ENCODE measurements at places on chromosomes 1 and 21.

DNA sequence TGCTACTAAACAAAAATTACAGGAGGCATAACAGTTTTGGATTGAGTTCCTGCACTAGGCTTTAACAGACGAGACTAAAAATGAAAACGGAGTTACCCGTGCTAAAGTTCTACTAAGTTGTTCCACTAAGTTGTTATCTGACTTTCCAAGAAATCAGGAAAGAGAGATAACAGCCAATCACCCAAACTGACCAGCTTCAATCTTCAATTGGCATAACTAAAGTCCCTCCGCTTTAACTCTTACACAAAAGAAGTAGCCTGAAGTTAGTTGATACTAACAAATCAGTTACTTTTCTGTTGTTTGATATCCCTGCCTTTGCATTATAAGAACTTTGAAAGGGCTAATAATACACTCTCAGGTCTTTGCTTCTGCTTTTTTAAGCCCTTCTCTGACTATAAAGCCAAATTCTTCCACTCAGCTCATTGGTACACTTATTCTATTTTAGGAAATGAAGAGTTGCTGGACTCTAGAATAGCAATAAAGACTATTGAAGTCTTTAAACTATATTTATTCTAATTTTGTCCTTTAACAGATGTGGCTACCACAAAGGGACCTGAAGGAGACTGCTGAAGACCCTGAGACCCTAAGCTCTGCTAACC, 61.3 kb downstream of the TESK2 start:
- DNase-seq = no peak

DNA sequence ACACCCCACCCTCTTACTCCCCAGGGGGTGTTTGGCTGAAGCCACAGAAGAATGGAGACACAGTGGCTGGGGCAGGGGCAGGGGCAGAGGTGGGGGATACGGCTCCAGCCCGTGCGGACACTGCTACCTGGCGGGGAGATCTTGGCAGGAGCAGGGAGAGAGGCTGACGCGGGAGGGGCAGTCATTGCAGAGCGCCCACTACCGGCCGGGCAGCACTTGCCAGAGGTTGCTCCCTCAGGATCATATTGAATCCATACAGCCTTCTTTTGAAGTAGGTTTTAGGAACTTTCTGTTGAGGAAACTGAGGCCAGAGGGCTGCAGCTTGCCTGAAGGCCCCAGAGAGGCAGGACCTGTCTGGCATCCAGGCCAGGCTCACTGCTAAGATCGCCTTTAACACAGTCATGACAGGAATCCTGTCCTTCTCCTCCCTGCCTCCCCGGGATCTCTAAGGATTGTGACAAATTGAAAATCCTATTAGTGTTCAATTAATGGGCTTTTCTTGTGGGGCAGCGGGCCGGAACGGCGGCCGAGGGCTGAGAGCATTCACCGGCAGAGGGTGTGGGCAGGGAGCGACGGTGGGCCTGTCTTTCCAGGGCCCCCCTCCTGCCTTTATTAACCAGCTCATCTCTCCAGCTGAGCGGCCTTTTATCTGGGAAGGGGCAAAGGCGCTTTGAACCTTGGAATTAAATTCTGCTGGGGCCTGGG, 65.5 kb upstream of the WNT4 start:
- peak; percentile 27 for DNase-seq

DNA sequence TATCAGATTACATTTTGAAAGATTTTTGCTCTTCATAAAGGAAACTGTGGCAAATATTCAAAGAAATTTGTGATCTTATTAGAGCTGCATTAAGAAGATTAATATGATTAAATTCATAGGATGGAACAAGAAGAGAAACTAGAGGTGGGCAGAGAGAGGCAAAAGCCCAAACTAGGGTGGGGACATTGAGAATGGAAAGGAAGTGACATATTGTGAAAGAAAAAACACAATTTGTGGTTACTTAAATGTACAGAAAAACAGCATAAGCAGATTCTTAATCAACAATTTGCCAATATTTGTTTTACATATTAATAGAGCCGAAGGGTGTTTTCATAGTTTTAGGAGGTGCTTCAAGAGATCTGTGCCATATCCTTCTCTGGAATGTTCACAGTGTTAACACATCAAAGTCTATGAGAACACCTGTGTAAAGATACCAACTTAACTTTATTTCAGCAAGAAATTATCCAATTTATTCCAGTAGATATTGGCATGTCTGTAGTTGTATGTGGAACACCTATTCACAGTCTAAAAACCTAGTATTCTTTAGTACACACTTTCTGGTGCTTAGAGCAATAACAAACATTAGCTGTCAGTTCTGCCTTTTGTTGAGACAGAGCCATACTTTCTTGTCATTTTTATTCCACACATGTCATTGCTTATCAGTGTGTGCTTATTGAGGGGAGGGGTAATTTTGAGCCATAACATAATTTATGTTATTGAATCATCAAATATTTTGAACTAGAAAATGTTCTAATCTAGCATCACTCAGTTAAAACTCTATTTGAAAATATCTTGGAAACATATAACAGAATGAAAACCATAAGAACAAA, 401.5 kb downstream of the PTPRC start:
- no peak for DNase-seq

DNA sequence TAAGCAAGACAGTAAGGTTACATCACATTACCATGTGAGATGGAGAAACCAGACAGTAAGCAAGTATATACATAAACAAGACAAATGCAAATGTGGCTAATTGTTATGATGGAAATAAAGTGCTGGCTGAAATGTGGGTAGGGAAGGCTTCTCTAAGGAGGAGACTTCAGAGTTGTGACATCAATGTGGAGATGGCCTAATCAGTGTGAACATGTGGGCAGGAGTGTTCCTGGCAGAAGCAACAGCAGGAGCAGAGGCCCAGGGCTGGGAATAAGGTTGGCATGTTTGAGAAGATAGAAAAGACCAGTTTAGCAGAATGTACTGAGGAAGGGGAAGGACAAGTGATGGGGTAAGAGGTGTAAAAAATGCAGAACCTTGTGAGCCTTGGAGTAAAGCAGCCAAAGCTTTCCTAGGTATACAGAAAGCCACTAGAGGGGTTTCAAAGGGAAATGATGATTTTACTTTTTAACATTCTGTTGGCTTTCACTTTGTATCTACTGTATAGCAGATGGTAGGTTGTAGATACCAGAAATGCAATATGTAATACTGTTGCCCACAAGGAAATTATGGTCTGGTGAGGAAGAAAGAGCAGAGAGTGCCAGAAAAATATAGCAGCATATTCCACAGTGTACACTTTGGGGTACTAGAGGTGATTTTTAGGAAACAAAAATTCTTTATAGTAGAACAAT, 197.4 kb downstream of the FGGY start:
- no peak for DNase-seq

DNA sequence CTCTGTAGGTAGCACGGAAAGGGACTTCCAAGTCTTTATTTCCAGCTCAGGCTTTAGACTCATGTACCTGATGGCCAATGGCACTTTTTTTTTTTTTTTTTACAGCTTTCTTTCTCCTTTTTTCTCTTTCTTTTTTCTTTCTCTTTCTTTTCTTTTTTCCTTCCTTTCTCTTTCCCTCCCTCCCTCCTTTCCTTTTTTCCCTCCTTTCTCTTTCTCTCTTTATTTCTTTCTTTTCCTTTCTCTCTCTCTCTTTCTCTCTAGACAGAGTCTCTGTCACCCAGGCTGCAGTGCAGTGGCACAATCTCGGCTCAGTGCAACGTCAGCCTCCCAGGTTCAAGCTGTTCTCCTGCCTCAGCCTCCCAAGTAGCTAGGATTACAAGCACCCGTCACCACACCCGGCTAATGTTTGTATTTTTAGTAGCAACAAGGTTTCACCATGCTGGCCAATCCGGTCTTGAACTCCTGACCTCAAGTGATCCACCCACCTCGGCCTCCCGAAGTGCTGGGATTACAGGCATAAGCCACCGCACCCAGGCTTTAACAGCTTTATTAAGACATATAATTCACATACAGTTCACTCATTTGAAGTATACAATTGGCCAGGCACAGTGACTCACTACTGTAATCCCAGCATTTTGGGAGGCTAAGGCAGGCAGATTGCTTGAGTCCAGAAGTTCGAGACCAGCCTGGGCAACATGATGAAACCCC, 5.1 kb upstream of the DCAF8 start:
- DNase-seq = no peak

- no peak for DNase-seq
Measured at GRCh38 chr1:89590341-89591080, 42.4 kb upstream of the LRRC8C start.

GRCh38 chr1:44302541-44302940, 52.5 kb downstream of the ERI3 start:
- no peak for DNase-seq

DNA sequence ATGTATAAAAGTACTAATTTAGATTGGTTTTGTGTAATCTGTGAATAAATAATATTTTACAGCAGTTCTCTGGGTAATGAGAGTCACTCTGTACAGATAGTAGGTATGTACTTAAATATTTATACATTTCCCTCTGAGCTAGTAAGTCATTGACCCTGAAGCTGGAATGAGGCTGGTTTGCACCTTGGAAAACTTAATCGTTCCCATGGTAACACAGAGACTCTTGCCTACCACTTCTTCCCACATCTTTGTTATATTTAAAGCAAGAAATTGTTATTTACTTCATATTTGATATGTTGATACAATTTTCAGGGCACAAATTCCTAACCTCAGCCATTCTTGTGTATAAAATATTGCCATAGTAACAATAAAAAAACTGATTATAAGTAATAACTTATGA, 13.3 kb upstream of the DR1 start:
- DNase-seq = no peak

DNA sequence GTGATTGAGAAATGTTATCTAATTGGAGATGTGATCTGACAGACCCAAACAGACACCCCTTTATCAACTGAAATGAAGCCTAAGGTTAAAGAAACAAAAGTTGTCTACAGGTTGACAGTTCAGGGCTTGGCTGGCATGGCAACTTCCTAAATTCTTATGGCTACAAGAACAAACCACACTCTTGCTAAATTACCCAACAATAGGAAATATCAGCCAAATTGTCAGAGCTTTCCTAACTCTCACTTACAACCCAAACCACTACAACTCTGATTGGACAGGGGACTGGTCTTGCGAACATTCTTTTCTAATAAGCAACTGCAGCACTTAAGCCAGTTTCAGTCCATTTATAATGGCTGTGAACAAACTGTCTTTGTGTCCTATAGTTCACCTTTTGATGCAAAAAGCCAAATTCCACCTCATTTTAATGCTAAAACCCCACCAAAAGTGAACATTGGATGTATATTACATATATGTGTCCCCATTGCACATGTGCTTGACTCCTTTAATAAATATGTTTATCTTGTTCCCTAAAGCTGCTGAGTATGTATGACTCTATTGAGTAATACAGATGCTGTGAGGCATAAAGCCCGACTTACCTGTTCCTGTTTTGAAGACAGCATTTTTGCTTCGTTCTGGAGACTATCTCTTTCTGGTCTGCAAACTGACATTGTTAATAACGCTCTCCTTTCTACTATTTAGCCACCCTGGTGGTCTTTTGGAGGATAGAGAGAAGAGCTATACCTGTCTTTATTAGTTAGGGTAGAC, 101.3 kb upstream of the HMCN1 start:
- DNase-seq = no peak

GRCh38 chr1:223466151-223466550, 72.9 kb downstream of the CCDC185 start:
- no peak for DNase-seq

- DNase-seq = no peak
Measured at GRCh38 chr1:198141668-198142351, 15.0 kb upstream of the NEK7 start.

DNA sequence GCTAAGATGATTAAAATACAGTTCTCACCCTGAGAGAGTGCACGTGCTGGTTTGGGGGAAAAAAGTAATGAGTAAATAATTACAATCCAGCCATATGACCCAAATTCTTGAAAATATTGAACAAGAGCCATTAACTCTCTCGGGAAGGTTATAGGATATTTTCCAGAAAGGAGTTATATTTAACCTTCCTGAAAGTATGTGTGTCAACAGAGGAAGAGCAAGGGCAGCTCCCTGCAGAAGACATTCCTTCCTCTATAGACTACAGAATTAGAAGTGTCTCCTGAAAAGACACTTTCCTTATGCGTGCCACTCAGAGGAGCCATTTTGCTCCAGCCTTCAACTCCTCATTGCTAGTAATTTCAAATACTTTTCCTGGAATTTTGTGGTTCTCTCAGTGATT, 648.7 kb downstream of the USP25 start:
- DNase-seq = no peak

DNA sequence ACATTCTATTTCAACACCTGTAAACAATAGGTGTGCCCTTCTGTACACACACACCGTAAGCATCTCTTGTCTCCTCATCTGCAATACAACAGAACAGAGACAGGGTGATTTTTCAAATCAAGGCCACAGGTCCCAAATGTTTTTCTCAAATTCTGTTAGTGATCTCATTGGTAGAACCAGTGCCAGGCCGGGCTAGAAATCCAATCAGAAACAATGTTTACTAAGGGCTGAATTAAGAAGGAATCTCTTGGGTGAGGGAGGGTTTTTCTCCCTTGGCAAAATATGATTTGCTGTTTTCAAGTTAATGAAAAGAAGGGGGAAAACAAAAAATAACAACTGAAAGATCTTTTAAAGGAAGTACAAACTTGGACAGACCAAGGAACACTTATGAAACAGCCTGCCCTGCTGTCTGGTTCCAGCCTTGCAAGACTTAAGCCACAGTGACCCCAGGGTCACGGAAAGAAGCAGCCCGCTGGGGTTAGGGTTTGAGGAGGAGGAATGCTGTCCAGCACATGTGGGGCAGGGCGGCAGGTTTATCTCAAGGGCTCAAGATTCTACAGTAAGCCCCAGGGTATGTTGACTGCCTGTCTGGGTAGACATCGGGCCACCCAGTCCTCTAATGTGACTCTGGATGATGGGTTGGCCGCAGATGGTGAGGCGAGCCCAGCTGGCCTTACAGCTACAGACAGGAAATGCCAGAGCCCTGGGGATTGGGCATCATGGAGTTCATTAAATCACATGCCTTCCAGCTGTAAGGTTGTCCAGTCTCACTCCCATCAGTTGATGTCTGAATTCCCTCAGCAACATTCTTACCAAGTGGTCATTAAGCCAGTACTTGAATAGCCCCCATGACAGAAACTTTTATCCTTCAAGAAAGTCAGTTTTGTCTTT, 73.3 kb upstream of the SLC44A3 start:
- peak; percentile 17 for DNase-seq

GRCh38 chr1:109466452-109467300, at the start of gene SYPL2:
SYPL2 (plus strand) TSS chr1:109466546; CDS start chr1:109466844, 298 bp downstream.
- DNase-seq = peak; percentile 29

DNA sequence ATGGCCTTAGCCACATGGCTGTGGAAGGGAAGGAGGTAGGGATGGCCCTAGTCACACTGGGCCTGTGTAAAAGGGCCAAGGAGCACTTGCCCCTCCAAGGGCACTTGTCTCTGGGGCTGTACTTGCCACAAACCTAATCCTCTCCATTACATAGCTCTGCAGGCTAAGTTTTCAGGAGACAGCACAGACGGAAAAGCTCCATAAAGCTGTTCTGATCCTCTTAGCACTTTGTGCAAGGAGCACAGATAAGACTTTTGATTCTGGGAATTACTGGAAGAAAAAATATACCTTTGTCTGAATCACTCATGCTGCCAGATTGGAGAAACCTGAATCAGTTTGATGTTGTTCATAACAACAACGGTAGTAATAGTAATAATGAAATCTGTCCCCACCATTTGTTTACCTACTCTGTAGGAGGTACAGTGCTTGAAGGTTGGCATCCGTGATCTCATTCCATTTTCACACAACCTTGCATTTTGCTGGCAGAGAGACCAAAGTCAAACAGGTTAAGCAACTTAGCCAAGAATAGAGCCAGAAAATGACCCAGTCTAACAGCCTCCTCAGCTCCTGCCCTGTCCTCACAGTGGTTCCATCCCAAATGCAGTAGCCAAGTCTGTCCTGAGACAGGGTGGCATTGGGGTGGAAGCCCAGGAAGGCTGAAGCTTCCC, 207.1 kb downstream of the ROR1 start:
- peak; percentile 52 for DNase-seq

- no peak for DNase-seq
Measured at GRCh38 chr1:12548279-12548972, 69.6 kb downstream of the DHRS3 start.

All from NCI-H69 (cell line).